Pons (tissue), 1 donor: ENCODE measurements at places on chromosomes 1 and 21.

DNA sequence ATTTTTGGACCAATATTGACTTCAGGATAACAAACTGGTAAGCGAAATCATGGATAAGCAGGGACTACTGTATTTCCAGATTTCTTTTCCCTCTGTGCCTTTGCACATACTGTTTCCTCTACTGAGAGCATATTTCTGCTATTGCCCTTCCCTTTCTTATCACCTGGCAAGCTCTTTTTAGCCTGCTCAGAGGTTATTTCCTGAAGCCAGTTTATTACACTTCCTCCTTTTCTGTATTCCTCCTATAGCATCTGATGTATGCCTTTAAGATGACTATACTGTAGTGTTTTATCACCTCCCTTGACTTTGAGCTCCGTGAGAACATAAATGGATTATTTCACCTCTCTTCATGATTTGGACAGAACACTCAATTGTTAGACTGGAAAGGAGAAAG, 49.0 kb downstream of the MAGI3 start:
- no peak for DNase-seq

- DNase-seq = peak; percentile 58
Measured at GRCh38 chr1:240027059-240027462, 64.6 kb upstream of the FMN2 start.

GRCh38 chr1:2300004-2300771, 72.1 kb downstream of the SKI start:
- no peak for DNase-seq

- no peak for DNase-seq
Measured at GRCh38 chr1:210125143-210125542, 107.5 kb upstream of the SERTAD4 start.

DNA sequence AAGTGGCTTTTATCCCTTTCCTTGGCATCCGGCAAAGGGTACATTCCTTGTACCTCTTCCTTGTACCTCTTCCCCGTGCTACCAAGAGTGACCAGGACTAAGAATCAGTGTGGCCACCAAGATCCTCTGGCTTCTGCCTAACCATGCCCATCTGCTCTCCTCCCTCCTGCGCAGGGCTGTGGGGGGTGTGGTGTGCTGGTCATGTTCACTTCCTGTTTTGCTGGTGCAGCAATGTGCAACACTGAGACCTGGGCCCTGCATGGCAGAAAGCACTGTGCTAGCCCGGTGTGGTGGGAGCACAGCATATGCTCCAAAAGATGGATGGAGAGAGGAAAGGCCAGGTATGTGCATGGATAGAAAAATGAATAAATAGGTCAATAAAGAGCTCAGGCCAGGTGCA, 33.3 kb upstream of the TENT5C start:
- DNase-seq = no peak

GRCh38 chr1:6580593-6581409, 1.0 kb downstream of the ZBTB48 start:
- DNase-seq = no peak

DNA sequence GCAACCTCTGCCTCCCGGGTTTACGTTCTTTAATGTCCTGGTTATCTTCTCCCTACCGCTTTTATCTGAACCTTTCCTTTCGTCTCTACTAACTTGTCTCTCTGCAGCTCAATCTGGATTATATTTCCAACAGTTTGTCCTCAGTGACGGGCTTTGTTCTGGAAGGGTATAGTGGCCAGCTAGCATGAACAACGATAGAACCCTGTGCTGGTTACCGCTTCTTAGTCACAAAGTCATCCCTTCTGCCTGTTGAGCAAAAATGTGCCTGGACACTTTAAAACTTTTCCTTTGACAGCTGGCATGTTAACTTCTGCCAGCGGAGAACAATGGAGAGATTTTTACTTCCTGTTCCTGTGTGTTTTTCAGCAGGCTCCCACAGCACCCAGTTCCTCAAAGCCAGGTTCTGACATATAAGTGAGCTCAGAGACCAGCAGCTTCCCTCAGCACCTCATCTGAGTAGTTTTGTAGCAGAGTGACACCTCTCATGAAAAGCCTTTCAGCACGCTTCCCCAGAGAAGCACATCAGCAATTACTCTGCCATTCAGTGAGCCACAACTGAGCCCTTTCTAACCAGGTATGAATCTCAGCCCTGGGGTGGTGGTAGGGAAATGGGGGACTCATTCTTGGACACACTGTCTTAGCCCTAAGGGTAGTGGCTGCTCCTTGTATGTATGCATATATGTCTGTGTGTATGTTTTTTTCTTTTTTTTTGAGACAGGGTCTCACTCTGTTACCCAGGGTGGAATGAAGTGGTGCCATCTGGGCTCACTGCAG, 23.6 kb upstream of the CCDC17 start:
- peak; percentile 64 for DNase-seq

- DNase-seq = peak; percentile 81
Measured at GRCh38 chr1:66503841-66504470, 30.0 kb upstream of the SGIP1 start.

DNA sequence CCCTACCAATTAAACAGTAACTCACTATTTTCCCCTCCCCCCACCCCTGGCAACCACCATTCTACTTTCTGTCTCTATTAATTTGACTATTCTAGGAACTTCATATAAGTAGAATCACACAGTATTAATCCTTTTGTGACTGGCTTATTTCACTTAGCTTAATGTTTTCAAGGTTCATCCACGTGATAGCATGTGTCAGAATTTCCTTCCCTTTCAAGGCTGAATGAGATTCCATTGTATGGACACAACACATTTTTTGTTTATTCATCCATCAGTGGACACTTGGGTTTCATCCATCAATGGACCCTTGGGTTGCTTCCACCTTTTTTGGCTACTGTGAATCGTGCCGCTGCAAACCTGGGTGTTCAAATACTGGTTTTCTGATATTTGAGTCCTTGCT, 41.7 kb downstream of the EIF2D start:
- peak; percentile 52 for DNase-seq

DNA sequence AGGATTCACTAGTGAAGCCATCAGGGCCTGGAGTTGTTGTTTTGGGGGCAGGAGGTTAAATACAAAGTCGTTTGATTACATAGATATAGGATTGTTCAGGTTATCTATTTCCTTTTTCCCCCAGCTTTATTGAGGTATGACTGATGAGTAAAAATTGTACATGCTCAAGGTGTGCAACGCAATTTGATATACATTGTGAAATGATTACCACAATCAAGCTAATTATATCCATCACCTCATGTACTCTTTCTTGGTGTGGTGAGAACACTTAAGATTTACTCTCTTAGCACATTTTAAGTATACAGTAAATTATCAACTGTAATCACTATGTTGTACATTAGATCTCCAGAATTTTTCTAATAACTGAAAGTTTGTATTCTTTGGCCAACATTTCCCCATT, 6.0 kb downstream of the FGGY start:
- DNase-seq = no peak

- DNase-seq = no peak
Measured at GRCh38 chr1:173403996-173404395, 73.1 kb upstream of the PRDX6 start.

DNA sequence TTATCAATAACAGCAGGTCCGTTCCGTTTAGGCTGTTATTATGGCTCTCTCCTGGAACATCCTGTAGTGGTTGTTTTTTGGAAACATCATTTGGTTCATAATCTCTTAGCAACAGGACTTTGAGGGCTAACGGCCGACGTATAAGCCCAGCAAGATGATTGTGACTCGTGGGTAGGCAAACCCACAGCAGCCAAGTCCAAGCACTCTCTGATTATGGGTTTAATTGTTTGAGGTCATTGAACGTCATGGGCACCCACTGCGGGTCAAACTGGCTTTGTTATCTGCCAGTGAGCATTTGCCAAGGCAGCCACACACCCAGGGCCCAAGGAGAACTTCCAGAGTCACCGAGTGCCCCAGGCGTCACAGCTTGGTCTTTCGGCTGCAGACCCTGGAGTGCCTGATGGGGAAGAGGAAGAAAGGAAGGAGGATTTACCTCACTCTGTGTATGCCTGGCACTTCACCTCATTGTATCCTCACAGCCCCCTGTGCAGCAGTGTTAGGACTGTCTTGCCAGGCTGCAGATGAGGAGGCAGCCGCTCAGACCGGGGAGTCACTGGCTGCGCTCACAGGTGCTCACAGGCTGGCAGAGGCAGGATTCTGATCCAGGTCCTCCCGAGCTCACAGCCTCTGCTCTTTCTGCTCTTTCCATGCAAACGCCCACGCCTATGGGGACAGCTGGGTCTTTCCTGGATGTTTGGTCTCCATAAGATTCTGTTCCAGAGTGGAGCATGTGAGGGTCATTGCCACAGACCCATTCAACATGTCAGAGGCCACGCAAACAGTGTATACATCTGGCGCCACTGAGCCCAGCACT, 30.8 kb upstream of the EPS8L3 start:
- DNase-seq = no peak

- no peak for DNase-seq
Measured at GRCh38 chr1:76905876-76906595, 38.8 kb downstream of the ST6GALNAC5 start.

GRCh38 chr21:26739189-26739588, 106.0 kb downstream of the ADAMTS1 start:
- DNase-seq = no peak

DNA sequence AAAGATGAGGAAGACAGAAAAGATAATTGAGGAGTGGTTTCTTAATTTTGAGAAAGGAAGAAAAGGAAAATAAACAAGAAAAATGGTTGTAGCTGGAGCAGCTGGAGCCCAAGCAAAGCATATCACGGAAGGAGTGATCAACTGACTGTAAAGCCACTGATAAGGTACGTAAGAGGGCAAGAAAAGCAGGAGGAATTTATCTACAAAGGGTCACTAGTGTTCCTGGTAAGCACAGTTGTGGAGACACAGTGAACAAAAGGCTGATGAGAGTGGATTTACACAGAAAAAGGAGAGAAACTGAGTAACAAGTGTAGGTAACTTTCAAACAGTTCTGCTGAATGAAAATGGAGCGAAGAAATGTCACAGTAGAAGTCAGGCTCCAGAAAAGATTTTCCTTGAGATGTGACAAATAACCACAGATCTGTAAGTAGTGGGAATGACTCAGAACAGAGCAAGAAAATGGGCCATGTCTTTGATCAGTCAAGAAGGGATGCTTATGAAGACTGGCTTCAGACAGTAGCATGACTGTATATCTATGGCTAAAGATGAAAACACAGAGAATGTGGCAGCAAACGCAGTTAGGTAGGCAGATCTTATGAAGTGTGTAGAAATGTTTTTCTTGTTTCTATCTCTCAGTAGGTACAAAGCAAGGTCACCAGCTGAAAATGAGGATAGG, 45.6 kb upstream of the RBM34 start:
- no peak for DNase-seq

- DNase-seq = no peak
Measured at GRCh38 chr1:36847761-36848160, 186.6 kb downstream of the GRIK3 start.

DNA sequence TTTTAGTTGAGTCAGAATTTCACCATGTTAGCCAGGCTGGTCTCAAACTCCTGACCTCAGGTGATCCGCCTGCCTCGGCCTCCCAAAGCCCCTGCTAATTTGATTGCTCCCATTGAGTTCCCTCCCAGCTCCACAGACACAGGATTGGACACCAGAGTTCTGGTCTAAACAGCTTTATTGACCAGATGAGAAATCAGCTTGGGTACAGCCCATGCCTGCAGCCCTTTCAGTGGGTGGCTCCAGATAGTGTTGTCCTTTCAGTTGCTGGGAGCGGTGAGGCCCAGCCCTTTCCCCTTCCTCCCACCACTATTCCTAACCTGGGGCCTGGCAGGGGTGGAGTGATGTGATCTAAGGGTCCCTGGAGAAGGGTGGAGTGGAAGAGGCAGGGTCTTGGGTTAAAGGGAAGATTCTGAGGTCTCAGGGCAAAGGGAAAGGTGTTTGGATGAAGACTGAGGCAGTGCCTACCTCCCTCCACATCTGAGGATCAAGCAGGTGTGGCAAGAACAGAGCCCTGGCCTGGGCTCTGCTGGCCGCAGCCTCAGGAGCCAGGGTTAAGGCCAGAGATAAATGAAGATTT, 14.5 kb upstream of the PHLDA3 start:
- DNase-seq = no peak

GRCh38 chr1:42937141-42937696, 21.4 kb downstream of the SLC2A1 start:
- DNase-seq = no peak

GRCh38 chr1:202691816-202692215, 18.4 kb downstream of the SYT2 start:
- DNase-seq = no peak

DNA sequence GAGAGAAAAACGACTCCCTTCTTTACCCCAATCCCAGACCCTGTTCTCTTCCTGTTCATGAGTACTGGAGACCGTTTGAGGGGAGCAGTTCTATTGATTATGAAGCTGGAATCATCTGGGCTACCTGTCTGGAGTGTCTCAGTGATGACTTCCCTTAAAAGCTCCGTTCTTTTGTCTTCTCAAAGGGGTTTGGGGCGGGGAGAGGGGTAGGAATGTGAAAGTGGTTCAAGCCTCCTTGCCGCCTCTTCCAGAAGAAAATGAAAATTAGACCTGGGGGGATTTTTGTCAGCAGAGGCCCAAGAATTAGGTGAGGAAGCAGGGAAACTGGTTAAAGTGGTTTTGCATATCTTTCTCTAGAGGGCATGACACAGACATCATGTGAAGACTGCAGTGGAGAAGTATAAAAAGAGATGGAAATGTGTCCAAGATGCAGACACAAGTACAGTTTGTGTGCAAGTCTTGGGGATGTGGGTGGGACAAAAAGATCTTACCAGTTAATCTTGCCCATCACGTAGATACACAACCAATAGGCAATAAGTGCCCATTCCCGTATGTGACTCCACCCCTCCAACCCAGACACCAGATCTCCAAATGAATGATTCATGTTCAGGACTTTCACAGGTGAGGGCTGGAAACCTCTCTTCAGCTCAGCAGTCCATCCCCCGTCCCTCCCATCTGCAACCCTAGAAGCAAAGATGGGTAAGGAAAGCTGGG, 470 bp upstream of the MTMR11 start:
- peak; percentile 42 for DNase-seq

GRCh38 chr1:232340446-232340845, 289.5 kb downstream of the SIPA1L2 start:
- no peak for DNase-seq

- DNase-seq = no peak
Measured at GRCh38 chr1:233627823-233628222, 13.9 kb downstream of the KCNK1 start.

DNA sequence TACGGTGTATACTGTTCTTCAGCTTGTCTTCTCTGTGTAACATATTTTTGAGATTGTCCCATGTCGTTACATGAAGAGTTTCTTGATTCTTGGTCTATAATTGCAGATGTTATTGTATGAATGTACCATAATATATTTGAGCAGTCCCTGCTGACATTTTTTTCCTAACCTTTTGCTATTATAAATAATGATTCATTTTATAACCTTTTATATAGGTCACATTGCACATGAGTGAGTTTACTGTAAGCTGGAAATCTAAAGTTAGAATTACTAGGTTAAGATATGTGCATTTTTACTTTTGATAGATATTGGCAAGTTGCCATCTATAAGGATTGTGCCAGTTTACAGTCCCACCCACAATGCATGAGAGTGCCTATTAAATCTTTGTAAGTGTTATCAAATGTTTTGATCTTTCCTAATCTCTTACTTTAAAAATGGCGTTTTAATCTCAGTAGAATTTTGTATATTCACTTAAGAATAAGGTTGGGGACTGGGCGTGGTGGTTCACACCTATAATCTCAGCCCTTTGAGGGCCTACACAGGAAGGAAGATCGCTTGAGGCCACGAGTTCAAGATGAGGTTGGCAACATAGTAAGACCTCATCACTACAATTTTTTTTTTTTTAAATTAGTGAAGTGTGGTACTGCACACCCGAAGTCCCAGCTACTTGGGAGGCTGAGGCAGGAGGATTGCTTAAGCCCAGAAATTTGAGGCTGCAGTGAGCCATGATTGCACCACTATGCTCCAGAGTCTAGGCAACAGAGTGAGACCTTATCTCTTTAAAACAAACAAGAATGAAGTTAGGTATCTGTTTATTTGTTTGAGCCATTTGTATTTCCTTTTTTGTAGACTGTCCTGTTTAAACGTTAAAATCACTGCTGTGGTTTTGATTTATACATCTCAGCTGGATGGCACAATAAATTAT, 36.5 kb downstream of the ZMYM1 start:
- no peak for DNase-seq
